Heart left ventricle (tissue), 16 donors: ENCODE measurements at places on chromosomes 6 and 20. TPM values are rescaled to one million over a fixed set of nuclear protein-coding genes. Genes with fewer than 3 reads are reported as not detected.

Gene MYL9
- total RNA-seq = 1,830 TPM

Gene MAN1A1
- total RNA-seq = 22.3 TPM

Gene SMOC2
- 31.1 TPM for total RNA-seq

Gene PNLDC1
- not detected for total RNA-seq

Gene EPB41L1
- total RNA-seq = 22.8 TPM

Gene RNF144B
- 15.6 TPM for total RNA-seq

Gene ZNF334
- 0.31 TPM for total RNA-seq

DNA sequence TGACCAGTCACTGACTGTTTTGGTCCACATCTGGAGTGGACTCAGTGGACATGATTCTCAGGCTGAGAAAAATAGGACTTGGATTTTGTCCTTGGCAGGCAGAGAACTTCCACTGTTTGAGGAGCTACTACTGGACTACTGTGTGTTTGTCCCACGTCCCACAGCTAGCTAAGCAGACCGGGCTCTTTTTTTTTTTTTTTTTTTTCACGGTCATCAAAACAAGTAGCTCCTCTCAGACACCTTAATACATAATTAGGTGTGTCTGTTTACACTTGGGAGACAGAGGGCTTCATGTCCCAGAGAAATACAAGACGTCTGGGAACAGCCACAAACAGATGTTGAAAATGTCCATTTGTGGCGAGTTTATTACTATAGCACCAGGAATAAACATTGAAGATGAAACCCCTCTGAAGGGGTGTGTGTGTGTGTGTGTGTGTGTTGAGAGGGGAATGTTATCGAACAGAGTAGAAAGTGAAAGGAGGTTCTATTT, 155.0 kb upstream of the SUPT3H start:
- DNase-seq = no peak

GRCh38 chr6:137976430-137976829, 109.4 kb downstream of the TNFAIP3 start:
- no peak for DNase-seq

- no peak for DNase-seq
These were observed 55.4 kb upstream of the SIRPG start for GRCh38 chr20:1712634-1713624.

GRCh38 chr6:133774356-133774755, 114.6 kb upstream of the TCF21 start:
- no peak for DNase-seq

DNA sequence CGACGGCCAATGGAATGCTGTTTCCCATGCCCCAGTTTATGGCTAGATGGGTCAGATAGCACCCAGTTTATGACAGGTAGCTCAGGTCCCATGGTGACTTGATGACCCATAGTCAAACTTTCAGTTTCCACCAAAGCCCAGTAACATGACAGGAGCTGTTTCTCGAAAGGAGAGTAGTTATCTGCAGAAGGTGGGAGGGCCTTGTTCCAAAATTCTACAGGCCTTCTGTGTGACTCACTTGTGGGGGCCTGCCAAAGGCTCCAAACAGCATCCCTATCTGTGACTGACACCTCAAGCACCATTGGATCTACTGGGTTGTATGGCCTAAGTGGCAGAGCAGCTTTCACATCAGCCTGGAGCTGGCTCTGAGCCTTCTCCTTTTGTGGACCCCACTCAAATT, 379.7 kb upstream of the MANEA start:
- no peak for DNase-seq

DNA sequence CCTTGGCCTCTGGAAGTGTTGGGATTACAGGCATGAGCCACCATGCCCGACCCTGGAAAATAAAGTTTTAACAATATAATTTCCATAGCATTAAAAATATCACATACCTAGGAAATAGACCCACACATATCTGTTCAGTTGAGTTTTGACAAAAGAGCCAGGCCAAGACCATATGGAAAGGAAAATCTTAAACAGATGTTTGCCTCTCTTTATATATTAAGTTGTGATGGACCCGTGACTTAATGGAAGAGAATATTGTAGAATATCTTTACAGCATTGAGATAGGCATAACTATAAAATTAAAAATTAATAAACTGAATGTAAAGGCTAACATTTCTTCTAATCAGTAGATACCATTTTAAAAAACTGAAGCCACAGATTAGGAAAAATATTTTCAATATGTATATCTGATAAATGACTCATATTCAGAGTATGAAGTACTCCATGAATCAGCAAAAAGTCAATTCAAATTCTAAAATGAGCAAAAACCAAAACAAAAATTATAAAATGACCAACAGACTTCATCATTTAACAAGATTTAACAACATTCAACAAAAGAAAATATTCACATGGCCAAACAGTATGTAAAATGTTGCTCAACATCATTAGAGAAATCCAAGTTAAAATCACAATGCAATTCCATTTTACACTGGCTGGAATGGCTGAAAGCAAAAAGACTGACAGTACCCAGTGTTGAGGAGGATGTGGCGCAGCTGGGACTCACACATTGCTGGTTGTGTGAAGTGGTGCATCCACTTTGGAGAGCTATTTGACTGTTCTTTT, 43.3 kb downstream of the GTF2H5 start:
- no peak for DNase-seq

- no peak for DNase-seq
These were observed 223.7 kb upstream of the SYNCRIP start for GRCh38 chr6:85866370-85866730.

DNA sequence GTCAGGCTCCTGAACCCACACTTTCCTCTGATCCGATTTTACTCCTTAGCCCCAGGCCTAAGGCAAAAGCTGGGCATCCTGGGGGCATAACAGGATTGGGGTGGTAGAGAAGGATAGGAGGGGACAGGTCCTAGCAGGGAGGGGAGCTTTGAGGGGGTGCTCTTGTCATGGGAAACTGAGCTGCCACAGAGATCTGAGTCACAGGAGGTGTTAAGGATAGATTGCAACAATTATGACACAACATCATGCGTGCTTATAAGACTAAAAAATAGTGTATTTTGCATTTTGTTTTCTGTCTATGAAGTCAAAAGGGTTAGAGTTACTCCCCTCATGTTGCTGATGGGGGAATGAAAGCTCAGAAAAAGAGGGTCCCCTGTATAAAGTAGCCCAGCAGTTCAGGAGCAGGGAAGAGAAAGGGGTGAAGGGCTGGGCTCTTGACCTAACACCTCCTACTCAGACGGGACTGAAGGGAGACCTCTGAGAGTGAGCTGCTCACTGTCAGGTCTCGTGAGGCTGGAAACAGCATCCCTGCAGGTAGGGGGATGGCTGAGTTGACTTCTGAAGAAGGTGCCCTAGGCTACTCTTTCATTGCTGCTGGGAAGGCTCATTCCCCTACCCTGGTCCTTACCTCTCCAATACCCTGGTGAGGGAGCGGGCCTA, 2.0 kb downstream of the GLP1R start:
- no peak for DNase-seq

DNA sequence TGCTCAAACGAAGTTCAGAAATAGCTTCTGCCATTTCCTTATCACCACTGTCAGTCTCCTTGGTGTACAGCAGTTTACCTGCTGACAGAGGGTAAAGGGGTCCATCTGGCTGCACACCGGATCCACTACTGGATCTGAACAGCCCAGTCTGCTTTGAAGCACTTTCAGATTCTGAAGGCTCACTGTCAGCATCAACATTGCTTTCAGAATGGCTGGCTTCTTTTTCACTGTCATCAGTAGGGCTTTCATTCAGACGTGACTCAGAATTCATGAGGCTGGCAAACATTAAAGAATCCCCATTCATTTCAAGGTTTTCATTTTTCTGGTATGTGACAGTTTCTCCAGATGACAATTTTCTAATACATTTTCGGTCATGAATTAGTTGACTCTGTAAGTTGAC, 21.0 kb upstream of the PNISR start:
- DNase-seq = no peak

- no peak for DNase-seq
These were observed 47.3 kb downstream of the EPB41L2 start for GRCh38 chr6:131015630-131016263.

GRCh38 chr20:19952392-19952791, 64.8 kb upstream of the NAA20 start:
- DNase-seq = no peak

DNA sequence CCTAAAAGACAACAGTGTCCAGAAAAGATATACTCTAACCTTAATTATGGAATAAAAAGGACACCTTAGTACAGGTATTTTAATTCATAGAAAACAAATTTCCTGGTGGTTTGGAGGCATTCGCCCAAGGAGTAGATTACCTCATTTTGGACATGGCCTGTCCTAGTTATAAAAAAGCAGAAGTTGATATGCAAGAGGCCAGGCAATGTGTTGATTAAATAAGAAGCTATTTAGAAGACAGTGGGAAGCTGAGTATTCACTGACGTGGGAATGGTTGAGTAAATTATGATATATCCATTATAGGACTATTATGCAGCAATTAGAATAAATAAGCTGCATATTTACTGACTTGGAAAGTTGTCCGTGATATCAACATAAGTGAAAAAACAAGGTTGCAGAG, 314.9 kb downstream of the ALDH8A1 start:
- DNase-seq = no peak

DNA sequence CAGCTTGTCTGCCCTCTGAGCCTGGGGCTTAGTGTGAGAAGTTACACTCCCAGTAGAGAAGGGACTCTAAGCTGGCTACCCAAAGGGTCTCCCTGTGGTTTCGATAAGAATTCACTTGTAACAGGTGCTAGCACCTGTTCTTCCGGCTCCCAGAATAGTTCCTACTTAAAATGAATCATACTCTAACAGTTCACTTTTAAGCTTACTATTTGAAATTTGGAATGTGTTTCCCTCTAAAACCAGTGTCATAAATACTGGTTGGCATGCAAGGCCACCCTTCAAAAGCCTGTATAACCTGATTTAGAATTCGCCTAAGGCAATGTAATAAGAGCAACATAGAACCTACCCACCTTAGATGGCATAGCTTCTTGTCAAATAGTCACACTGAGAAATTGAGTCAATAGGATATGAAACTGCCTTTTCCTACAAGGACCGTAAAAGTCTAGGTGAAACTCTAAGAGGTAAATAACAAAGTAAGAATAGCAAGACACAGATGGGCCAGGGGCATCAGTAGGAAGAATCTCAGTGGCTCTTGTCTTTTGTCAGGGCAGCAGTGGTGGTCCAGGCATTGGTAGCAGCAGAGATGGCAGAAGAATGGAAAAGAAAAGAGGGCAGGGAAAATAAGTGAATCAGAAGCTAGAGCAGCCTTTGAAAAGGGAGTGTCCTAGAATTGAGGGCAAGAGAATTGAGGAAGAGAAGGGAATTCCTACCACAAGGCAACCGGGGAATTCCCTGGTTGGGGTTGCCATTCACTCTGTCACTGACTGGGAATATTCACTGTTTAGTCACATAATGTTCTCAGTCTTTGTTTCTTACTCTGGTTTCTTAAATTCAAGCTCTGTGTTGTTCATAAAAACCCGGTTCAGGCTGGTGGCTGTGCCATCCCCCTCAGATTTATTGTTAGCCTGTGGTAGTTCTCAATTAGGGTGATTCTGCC, 91.5 kb downstream of the HIVEP2 start:
- DNase-seq = no peak

DNA sequence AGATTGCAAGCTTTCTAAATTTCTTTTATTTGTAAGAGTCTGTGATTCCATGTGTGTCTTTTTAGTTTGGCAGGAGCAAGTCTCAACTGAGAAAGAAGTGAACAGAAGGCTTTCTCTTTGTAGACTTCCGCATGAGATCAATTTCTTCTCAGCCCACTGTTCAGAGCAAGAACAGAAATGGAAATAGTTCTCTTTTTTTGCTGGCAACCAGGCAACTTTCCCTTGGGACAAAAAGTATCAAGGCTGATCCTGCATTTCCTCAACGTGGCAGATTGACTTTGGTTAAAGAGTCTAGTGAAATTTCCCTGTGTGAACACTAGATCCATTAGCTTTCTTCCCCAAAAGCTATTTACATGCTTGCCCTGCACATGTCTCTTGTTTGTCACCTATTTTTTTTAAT, 46.8 kb upstream of the JAG1 start:
- no peak for DNase-seq

GRCh38 chr6:109075934-109076333, 18.7 kb downstream of the SESN1 start:
- DNase-seq = no peak

DNA sequence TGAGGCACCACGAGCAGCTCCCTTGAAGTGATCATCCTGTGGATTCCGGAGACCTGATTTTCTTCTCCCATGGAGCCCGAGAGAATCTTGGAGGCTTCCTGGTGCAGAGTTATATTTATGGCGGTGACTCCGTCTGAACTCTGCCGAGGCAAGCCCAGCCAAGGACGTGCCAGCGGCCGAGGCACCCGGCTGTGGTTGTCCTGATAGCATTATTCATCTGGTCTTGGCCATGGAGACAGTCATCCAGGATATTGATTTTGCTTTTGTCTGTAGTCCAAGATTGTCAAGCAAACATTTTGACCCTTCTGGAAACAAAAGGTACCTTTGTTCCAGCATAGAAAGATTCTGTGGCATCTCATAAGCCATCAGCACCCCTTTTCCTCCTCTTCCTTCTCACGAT, 163.3 kb downstream of the SCML4 start:
- DNase-seq = no peak

DNA sequence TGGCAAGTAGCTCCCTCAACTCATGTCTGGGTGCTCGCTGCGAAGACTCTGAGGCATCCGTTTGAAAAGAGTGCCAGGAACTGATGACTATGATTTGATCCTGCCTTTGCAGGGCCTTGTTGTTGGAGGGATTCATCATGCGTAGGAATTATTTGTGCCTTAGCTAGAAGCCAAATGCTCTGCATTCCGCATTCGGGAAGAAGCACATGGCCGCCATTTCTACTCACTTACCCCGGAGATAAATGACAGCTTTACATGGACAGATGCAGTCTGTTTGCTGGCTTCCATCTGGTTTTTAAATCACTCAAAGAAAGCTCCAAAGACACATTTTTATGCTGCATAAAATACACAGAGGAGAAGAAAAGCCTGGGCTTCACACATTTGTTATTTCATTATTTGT, 363.3 kb upstream of the CDH4 start:
- no peak for DNase-seq

GRCh38 chr20:41418031-41418430, 51.4 kb upstream of the EMILIN3 start:
- DNase-seq = no peak

- peak; percentile 67 for DNase-seq
These were observed 1.9 kb downstream of the RRBP1 start for GRCh38 chr20:17679941-17680835.

GRCh38 chr6:27836141-27836782, 75.9 kb downstream of the OR2B2 start:
- no peak for DNase-seq

DNA sequence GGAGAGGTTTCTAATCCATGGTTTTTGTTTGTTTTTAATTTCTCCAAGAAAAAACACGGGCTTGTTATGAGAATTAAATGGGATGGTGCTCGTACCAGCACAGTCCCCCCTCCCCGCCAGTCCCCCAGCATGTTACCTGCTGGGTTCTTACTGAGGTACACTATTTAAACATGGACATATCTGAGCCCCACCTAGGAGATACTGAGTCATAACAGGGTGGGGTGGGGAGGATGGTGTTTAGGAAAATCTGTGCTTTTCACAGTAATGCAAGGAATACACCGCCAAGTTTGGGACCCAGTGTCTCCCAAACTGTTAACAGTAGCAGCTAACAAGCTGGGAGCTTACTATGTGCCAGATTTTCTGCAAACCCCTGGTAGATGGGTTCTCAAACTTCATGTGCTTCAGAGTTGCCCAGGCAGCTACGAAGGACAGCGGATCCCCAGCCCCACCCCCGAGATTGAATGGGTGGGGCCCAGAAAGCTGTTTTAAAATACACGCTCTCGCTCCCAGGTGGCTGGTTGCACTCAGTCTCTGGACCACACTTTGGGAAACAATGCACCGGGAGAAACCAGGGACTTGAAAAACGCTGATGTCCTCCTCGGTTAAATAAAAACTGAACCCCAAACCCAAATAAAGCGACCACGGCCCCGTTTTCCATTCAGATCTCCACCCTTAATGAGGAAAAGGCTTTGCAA, 995 bp downstream of the ZFP64 start:
- DNase-seq = peak; percentile 29

- no peak for DNase-seq
These were observed 29.1 kb downstream of the RREB1 start for GRCh38 chr6:7136859-7137334.
